ENCODE measurements at places on chromosomes 3 and 15. TPM values are rescaled to one million over a fixed set of nuclear protein-coding genes. Genes with fewer than 3 reads are reported as not detected.

Gene TBC1D23
- 51.7 TPM for total RNA-seq

Gene MAGEL2
- total RNA-seq: not detected

Gene MSL2
- 33.9 TPM for total RNA-seq

Gene TM4SF18
- 156 TPM for total RNA-seq

Data from thoracic aorta endothelial cell (primary cell).